Activated CD4-positive, alpha-beta T cell treated with anti-CD3 and anti-CD28 coated beads, Interleukin-2, amount 50 U/mL, for 24 hours (primary cell): ENCODE measurements at places on chromosomes 4 and X.

GRCh38 chr4:171948038-171948437, 134.8 kb downstream of the GALNTL6 start:
- no peak for DNase-seq

DNA sequence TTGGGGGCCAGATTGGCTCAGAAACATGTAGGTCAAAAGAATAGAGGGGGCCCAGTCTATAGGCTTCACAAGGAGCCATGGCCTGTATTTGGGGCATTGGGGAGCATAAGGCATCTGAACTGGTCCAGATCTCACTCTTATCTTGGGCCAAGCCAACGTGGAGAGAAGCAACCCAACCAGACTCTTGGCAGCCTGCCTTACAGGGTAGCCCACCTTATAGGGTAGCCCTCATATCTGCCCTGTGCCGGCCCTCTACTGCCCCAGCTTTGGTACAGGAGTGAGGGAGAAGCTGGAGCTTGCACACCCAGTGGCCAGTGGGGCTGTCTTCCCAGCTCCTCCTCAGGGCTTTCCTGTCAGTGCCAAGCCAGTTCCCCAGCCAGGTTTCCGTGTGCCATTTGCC, 142.2 kb downstream of the AMMECR1 start:
- DNase-seq: no peak

DNA sequence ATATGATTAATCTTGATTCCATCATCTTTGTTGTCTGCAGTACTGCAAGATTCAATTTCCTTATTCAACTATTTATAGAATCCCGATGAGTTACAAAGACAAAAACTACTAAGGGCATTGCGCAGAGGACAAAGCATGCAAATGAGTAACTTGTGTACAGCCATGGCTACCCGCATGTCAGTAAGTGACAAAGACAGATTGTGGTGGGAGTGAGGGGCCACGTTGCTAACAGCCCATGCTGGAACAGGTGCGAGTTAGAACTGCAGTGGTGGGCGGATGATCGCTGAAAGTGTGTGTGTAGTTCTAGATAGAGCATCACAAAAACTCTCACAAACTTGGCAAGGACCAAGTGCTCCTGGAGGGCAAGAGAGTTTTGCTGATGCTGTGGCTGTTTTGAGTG, 49.5 kb downstream of the ACOX3 start:
- no peak for DNase-seq

DNA sequence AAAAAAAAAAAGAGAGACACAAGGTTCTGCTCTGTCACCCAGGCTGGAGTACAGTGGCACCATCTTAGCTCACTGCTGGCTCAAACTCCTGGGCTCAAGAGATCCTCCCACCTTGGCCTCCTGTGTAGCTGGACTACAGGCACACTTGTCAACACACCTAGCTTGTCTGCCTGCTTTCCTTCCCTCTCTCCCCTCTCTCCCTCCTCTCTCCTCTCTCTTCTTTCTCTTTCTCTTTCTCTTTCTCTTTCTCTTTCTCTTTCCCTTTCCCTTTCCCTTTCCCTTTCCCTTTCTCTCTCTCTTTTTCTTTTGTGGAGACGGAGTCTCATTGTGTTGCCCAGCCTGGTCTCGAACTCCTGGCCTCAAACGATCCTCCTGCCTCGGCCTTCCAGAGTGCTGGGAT, 132.1 kb downstream of the DIPK2B start:
- no peak for DNase-seq
